ENCODE measurements at places on chromosomes 5 and 9. TPM values are rescaled to one million over a fixed set of nuclear protein-coding genes. Genes with fewer than 3 reads are reported as not detected.

OGN gene
- total RNA-seq = not detected

ADCY2 gene
- 3.8 TPM for total RNA-seq

DNA sequence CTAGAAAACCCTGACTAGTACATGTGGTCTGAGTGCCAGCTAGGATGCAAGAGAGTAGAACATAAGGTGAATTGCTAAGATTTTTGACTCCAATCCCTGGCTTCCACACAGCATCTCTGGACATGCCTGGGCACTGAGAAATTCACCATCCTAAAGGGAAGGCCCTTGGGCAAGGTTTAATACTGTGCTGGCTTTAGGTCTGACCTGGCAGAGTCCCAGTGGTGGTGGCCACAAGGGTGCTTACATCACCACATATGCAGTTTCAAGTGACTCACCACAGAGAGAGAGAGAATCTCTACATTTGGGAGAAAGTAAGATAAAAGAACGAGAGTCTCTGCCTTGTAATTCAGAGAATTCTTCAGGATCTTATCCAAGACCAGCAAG lies 661.6 kb upstream of the C9orf72 start:
- peaks cover 2% of the 10 kb centered on the region for H3K27me3 ChIP-seq
- no peak overlapping the region for H3K4me3 ChIP-seq
- no peak for DNase-seq
- no peaks in the 10 kb centered on the region for H3K4me1 ChIP-seq
- H3K27ac ChIP-seq = no peak overlapping the region
- H3K36me3 ChIP-seq = no peaks in the 10 kb centered on the region

DNA sequence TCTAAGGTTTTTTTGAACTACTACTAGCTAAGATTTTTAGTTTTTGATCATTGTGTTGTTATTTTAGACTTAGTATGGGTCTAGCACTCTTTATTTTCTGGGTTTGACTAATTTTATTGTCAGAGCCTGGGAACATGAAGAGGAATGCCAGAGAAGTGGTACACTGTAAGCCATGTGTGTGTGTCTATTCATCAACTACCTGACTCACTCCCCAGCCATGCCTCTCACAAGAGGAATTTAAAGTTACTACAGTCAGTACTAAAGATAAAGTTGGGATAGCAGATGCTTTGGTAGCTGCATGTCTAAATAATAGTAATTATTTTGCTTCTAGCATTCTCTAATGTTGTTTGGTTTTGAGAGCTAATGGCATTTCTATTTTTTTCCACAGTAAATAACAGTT lies 264.8 kb downstream of the CSNK1G3 start:
- no peak overlapping the region for H3K27ac ChIP-seq
- no peak for DNase-seq
- H3K4me1 ChIP-seq = no peaks in the 10 kb centered on the region
- H3K27me3 ChIP-seq = no peaks in the 10 kb centered on the region

DNA sequence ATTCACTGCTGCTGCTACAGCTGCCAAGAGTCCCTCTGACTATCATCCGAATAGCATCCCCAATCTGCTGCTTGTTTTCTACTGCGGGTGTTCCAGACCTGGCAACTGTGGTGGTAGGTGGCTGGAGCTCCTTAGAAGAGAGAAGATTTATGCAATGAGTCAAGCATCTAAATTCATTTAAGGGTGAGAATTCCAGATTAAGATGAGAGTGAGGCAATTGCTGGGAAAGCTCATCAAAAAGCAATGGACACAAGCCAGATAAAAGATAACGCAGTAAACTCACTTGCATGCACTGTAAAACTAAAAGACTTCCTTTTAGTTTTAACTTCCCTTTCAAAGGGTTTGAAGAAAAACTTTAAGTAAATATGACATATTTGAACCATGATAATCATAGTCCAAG lies 3.9 kb downstream of the PLK2 start:
- no peak for DNase-seq
- H3K4me3 ChIP-seq = no peak overlapping the region
- no peak overlapping the region for H3K27ac ChIP-seq

Measured in glutamatergic neuron (in vitro differentiated cells).